Tibial artery (tissue), 4 donors: ENCODE measurements at places on chromosomes 13 and 19.

DNA sequence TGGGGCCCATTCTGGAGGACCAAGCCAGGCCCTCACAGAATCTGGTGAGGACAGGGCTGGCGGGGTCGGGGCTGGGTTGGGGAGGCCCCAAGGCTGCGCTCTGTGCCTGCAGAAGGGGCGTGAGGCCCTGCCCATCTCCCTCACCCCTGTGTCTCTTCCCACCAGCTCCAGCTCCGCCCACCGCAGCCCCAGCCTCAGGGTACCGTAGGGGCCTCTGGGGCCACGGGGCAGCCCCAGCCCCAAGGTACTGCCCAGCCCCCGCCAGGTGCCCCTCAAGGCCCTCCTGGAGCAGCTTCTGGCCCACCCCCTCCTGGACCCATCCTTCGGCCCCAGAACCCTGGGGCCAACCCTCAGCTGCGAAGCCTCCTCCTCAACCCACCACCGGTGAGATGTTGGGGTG lies 15.4 kb upstream of the PTOV1 start:
- no peak for DNase-seq
- H3K4me3 ChIP-seq, result no peak overlapping the region
- H3K4me1 ChIP-seq, result no peaks in the 10 kb centered on the region

DNA sequence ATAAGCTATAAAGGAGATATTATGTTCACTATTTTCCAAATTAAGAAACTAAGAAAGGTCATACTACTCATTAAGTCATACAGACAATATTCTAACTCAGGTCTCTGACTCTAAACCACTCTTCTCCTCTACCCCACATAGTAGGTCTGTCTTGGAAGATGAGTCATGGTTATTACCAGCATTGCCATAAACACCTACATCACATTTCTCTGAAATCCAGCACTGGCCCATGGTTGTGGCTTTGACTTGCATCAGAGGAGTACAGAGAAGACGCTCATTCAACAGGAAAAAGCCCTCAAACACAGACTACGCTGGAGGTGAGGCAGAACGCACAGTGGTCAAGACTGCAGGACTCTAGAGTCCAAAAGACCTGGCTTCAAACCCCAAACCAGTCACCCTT lies 476.8 kb downstream of the COG6 start:
- no peaks in the 10 kb centered on the region for H3K4me1 ChIP-seq
- H3K4me3 ChIP-seq, result no peak overlapping the region
- H3K27me3 ChIP-seq, result no peaks in the 10 kb centered on the region
- no peak overlapping the region for H3K27ac ChIP-seq

GRCh38 chr19:40702337-40703012 lies 12.0 kb upstream of the NUMBL start:
- no peaks in the 10 kb centered on the region for H3K27me3 ChIP-seq
- no peak overlapping the region for H3K27ac ChIP-seq
- no peak overlapping the region for H3K4me3 ChIP-seq

DNA sequence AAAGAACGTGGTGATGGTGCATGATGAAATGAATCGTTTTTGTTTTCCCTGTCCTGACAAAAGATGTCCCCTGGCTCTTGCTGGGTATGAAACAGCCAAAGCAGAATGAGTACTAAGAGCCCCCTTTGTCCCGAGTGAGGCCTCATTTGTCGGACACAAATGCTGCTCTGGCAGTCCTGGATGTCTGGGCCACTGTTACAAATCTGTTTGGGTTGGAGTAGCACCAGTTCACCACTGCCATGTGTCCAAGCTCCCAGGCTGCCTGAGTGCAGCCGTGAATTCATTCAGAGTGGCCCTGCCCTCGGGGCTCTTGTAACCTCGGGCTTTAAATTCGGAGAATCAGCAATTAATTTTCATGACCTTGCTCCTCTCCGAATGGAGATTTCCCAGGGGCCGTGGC lies 182.4 kb downstream of the NUFIP1 start:
- no peaks in the 10 kb centered on the region for H3K27me3 ChIP-seq
- DNase-seq, result no peak
- H3K27ac ChIP-seq, result peak overlapping the region; percentile 45
- no peak overlapping the region for H3K4me3 ChIP-seq
- H3K4me1 ChIP-seq, result peaks cover 13% of the 10 kb centered on the region

GRCh38 chr19:18216789-18217188 lies 9.4 kb downstream of the PDE4C start:
- no peak for DNase-seq
- no peaks in the 10 kb centered on the region for H3K36me3 ChIP-seq

DNA sequence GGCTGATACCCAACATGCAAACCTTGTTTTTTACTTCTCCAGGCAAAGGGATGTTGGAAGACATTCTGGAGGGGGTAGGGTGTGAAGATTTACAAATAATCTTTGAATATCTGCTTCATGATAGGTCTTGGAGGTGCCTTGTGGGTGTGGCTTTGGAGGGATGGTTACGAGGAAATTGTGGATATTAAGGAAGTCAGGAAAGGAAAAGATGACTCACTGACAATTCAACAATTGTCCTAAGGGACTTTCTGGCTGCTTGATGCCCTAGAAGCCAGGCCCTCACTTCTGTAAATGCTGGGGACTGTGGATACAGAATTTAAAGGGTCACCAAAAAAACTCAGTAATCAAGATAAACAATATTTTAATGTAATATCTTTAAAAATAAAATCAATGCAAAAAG lies 37.4 kb upstream of the ZNF527 start:
- no peaks in the 10 kb centered on the region for H3K27me3 ChIP-seq
- no peak for DNase-seq
- H3K4me1 ChIP-seq, result peaks cover 13% of the 10 kb centered on the region
- peaks cover 23% of the 10 kb centered on the region for H3K36me3 ChIP-seq
- H3K4me3 ChIP-seq, result no peak overlapping the region
- H3K27ac ChIP-seq, result peak overlapping the region; percentile 91

GRCh38 chr13:46486270-46486669 lies 66.7 kb upstream of the LRCH1 start:
- H3K4me1 ChIP-seq, result no peaks in the 10 kb centered on the region
- H3K4me3 ChIP-seq, result no peak overlapping the region
- no peaks in the 10 kb centered on the region for H3K27me3 ChIP-seq
- DNase-seq, result no peak
- H3K27ac ChIP-seq, result no peak overlapping the region

DNA sequence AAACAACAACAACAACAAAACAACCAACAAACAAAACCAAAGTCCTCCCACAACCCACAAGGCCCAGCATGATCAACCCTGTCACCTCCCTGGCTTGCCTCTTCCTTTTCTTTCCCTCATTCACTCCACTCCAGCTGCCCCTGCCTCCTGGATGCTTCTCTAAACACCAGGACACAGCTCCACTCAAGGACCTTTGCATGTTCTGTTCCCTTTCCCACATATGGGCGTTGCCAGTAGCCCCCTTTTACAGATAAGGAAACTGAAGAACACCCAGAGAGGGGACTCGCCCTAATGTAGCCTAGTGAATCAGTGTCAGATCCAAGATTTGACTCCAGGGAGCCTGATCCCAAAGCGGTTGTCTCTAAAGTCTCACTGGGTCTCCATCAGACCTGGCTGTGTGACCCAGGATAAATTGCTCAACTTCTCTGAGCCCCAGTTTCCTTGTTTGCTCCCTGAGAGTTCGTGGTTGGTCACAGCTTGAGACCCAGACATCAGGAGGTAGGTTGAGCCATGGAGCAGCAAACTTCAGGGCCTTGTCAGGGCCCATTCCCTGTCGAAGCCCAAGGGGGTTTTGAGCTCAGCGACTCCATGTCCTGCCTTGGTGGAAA lies 3.0 kb upstream of the DOCK6 start:
- no peaks in the 10 kb centered on the region for H3K27me3 ChIP-seq
- no peak for DNase-seq
- no peak overlapping the region for H3K4me3 ChIP-seq

DNA sequence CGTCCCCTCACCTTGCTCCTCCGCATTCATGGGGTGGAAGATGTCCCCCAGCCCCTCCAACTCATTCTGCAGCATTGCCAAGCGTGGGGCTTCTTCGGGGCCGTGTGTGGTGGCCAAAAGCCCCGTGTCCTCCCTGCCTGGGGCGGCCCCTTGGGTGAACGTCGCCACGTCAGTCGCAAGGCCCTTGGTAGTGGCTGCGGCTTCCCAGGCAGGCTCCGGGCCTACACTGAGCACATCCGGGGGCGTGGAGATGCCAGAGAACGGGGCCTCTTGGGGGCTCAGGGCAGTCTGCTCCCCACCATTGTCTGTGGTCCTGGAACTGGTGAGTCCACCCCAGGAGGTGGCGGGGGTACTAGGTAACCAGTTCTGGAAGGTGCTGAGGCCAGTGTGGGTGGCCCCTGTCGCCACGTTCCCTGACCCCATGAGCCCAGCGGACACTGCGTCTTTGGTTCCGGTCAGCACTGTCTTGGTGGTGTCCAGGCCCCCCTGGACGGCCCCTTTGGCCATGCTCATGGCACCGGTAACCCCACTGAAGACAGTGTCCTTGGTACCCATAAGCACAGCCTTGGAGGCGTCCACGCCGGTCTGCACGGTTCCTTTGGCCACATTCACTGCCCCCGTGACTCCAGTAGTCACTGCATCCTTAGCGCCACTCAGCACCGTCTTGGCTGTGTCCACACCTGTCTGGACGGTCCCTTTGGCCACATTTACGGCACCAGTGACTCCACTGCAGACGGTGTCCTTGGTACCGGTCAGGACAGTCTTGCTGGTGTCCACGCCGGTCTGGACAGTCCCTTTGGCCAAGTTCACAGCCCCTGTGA lies 7.6 kb downstream of the PLIN4 start:
- peaks cover 5% of the 10 kb centered on the region for H3K36me3 ChIP-seq
- DNase-seq, result no peak
- no peak overlapping the region for H3K4me3 ChIP-seq
- H3K27me3 ChIP-seq, result no peaks in the 10 kb centered on the region
- no peaks in the 10 kb centered on the region for H3K4me1 ChIP-seq

DNA sequence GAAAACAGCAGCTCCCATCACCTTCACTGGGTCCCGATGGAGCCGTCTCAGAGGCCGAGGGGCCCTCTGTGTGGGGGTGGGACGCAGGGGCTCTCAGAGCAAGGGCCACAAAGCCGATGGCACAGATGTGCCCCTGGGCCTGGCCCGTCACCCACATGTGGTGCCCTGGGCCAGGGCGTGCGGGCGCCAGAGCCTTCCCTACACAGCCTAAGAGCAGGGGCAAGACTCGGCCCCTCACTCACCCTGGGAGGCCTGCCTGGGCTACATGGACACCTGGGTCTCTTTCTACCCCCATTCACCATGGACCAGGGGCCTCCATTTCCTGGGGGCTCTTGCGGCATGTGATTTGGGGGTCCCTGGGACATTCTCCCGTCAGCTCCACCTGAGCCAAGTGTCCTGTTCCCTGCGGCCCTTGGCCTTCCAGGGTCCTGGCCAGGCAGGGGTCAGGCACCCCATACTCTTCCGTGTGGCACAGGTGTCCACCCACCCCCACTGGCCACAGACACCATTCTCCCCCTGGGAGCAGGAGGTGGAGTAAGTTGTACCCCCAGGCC lies 10.0 kb downstream of the COMP start:
- no peak overlapping the region for H3K4me3 ChIP-seq
- H3K4me1 ChIP-seq, result peaks cover 4% of the 10 kb centered on the region
- H3K27ac ChIP-seq, result no peak overlapping the region
- H3K27me3 ChIP-seq, result no peaks in the 10 kb centered on the region
- peaks cover 3% of the 10 kb centered on the region for H3K36me3 ChIP-seq
